ENCODE measurements at places on chromosomes 7 and 10. TPM values are rescaled to one million over a fixed set of nuclear protein-coding genes. Genes with fewer than 3 reads are reported as not detected.

ITPRID1 gene
- total RNA-seq, result not detected

C7orf33 gene
- total RNA-seq, result not detected

TRIM50 gene
- not detected for total RNA-seq

SORCS1 gene
- not detected for total RNA-seq

TFR2 gene
- total RNA-seq, result 0.70 TPM

CBLL1 gene
- total RNA-seq, result 18.9 TPM

ANXA11 gene
- 33.7 TPM for total RNA-seq

TMEM254 gene
- 4.9 TPM for total RNA-seq
